ENCODE measurements at places on chromosomes 2 and 18. TPM values are rescaled to one million over a fixed set of nuclear protein-coding genes. Genes with fewer than 3 reads are reported as not detected.

- DNase-seq = no peak
These were observed 497.8 kb upstream of the MYT1L start for GRCh38 chr2:2828774-2829368.

- DNase-seq = peak; percentile 26
These were observed 124.2 kb downstream of the CABYR start for GRCh38 chr18:24263050-24263449.

The ACMSD gene
- not detected for total RNA-seq

The ITM2C gene
- total RNA-seq = 88.1 TPM
